CD8-positive, alpha-beta memory T cell (primary cell): ENCODE measurements at places on chromosomes 7 and 10.

DNA sequence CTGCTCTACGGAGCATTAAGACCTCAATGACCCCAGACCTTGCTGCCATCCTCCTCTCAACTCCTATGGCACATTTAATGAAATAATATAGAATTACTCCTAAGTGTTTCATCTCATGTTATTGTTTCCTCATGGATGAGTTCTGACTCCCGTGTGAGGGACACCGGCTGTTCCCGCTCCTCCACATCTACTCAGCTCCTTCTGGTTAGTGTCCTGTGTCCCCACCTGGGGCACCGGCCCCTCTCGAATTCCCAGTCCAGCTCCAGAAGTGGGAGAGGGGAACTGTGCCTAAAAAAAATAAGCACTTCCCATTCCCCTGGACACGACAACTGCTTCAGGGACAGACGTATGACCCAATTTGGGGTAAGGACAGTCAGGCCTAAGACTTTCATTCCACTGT, 58.3 kb downstream of the PIP4K2A start:
- DNase-seq: no peak

DNA sequence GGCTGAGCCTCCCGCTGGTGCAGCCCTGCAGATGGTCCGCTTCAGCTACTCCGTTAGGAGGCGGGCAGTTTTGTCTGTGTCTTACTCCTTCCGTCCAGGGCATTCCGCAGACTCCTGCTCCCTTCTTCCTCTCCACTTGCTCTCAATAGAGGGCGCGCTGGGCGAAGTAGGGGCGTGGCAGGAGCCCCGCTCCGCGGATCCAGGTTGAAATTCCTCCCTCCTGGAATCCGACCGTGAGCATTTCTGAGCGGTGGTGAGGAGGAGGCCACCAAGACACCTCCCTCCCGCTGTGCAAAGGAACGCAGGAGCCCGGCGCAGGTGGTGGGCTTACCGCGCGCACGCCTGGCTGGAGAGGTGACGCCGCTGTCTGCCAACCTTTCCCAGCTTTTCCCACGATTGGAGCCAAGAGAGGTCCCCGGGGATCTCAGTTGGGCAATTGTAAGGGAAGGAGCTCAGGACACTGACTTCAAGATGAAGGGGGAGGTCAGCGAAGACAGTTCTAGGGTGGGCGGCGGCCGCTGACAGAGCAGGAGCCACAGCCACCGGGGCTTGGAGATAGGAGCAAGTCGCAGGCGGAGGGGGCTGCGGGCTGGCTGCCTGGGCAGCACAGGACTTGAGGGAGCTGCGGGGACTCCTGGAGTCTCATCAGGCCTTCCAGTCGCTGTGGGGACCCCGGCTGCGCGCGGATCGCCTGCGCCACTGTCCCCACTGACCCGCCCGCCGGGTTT, 1011.3 kb downstream of the XPNPEP1 start:
- DNase-seq: no peak

DNA sequence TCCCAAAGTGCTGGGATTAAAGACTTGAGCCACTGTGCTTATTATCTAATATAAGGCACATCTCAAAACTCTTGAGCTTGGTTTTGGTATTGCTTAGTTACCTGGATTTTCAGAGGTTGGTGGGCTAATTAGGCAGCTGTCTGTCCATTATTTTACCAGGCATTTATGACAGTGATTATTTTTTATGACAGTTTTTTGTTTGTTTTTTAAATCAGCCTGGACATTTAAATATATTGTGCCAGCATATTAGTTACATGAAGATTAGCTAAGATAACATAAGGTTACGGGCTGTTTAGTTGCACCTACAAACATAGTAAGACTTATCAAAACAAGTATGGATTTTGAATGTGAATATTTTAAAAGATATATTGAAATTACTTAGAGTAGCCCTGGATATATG, 2.6 kb upstream of the ZRANB1 start:
- DNase-seq: no peak

DNA sequence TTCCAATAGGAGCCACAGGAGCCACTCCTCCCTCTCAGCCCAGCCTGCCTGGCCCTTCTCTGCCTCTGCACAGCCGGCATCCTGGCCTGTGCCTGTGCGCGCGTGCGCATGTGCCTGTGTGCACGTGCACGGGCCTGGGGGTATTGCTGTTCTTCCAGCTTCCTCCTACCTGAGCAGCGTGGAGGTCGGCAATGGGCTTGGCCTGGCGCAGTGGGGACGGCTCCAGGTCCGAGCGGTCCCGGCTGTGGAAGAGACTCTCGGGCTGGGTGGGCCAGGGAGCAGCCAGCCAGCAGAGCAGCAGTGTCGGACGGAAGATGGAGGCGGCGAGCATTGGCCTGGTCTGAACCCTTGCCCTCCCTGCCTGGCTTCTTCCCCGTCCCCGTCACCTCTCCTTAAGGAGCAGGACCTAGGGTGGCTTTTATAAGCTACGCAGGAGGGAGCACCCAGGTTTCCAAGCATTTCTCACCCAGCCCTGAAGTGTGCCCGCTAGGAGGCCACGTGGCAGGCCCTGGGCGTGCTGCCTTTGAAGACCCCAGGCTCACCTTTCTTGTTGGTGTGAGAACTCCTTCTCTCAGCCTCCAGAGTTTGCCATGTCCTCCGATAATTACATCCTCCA, at the start of gene MMP21:
TSS of gene MMP21 (minus strand) at position 331 of the 616 bp plus-strand sequence. CDS start at position 331, 0 bp downstream.
- DNase-seq: no peak

- no peak for DNase-seq
Observed at GRCh38 chr7:12766416-12766815, 79.0 kb downstream of the ARL4A start.

- DNase-seq: no peak
Observed at GRCh38 chr10:52266858-52267257, 47.2 kb upstream of the DKK1 start.

GRCh38 chr10:5343561-5343960, 21.2 kb upstream of the UCN3 start:
- no peak for DNase-seq
